CD4-positive, alpha-beta T cell treated with Interferon alpha-2 for 1 hour (primary cell): ENCODE measurements at places on chromosomes 16 and 17.

- DNase-seq = no peak
Observed at GRCh38 chr16:71781741-71782140, 26.9 kb downstream of the AP1G1 start.

DNA sequence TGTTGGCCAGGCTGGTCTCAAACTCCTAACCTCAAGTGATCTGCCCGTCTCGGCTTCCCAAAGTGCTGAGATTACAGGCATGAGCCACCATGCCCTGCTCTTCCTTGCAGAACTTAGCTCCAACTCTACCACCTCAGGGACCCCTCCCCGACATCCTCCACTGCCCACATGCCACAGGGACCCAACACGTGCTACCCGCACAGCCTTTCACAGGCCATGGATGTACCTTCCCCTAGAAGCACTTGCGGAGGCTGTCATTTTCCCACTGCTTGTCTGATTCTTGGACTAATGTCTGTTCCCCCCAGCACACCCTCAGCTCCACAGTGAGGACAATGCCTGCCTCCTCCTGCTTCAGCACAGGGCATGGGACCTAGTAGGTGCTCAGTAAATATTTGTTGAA lies 147.4 kb downstream of the ZNF423 start:
- DNase-seq = no peak

- no peak for DNase-seq
Observed at GRCh38 chr17:1803280-1803679, 26.4 kb downstream of the SMYD4 start.

DNA sequence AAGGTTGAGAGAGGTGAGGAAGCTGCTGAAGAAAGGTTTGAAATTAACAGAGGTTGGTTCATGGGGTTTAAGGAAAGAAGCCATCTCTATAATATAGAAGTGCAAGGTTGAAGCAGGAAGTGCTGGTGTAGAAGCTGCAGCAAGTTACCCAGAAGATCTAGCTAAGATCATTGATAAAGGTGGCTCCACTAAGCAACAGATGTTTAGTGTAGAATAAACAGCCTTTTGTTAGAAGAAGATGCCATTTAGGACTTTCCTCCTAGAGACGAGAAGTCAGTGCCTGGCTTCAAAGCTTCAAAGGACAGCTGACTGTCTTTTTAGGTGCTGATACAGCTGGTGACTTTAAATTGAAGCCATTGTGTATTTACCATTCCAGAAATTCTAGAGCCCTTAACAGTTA lies 29.3 kb downstream of the GOSR1 start:
- DNase-seq = no peak

DNA sequence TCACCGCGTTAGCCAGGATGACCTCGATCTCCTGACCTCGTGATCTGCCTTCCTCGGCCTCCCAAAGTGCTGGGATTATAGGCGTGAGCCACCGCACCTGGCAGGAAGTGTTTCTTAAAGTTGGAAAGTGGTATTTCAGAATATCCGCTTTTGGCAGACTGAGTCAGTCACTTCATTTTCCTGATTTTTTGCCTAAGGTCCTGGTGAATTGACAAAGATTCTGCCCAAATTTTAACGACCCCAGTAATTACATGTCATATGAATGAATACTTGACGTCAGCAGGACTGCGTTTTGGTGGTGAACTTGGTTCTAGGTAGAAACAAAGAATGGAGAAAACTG lies 4.5 kb upstream of the BRCA1 start:
- DNase-seq = no peak
